ENCODE measurements at places on chromosomes 2 and 18.

GRCh38 chr2:215361211-215361875 lies 49.5 kb downstream of the ATIC start:
- DNase-seq, result no peak

DNA sequence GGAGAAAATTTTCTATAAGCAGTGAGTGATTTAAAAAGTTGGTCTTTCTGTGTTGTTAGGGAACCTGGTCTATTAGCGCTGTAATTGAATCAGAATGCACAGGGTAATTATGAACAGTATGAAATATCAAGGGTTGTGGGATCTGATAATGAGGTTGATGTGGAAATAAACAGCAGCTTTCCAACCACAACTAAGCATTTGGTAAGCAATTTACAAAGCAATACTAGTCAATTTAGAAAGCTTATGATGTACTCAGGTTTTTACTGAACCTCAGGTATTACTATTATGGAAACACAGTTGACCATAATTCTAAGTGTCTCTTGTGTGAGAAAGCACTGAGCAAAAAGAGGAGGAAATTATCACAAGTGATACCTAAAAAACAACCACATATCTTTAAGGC lies 11.0 kb upstream of the SMCHD1 start:
- no peak for DNase-seq

GRCh38 chr2:105371810-105372209 lies 27.0 kb downstream of the FHL2 start:
- DNase-seq, result no peak

DNA sequence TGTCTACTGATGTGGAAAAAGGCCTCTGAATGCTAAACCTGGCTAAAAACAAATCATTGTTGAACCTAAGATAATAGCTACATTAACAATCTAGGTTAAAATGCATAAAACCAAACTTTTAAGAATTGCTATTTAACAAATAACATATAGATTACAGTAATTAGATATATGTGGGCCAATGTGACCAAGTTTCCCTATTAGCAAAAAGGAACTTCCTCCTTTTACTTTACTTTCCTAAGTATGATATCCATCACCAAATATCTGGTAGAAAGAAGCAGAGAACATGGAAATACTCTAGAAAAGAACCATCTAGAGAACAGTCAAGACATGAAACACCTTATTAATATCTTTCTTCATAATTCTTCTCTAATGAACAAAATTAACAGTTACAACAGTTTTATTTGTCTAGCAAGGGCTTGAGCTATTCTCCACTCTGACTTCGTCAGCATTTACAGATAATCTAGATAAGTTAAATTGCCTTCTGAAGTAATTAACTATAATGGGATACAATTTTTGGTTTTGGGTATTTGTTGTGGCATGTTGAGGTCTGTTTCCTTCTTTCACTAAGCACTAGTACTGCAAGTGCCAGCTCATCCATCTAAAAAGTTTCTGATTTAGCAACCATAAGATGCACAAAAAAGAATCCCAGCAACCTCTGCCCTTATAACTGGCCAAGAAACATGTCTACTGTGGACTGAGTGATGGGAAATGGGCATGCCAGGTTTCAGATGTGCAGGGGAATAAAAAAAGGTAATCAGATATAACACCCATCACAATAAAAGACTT lies 53.3 kb downstream of the MEMO1 start:
- no peak for DNase-seq

- DNase-seq, result no peak
These were observed 42.9 kb upstream of the SERTAD2 start for GRCh38 chr2:64696636-64697035.

DNA sequence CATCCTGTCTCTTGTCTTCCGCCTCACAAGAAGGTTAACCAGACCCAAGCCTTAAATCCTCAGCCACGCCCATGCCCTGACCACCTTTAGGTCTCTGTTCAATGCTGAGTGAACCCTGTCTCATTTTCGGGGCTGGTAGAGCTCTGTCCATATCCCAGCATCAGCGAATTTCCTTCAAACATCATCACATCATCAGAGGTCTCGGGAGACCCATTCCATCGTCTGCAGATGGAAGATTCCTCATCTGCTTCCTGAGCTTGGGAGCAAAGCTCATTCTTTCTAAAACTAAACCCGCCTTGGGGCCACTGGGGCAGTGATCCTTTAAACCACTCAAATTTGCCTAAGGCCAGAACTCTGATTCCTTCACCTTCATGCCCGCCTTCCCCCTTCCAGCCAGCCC lies 173.7 kb downstream of the TTC32 start:
- DNase-seq, result no peak

DNA sequence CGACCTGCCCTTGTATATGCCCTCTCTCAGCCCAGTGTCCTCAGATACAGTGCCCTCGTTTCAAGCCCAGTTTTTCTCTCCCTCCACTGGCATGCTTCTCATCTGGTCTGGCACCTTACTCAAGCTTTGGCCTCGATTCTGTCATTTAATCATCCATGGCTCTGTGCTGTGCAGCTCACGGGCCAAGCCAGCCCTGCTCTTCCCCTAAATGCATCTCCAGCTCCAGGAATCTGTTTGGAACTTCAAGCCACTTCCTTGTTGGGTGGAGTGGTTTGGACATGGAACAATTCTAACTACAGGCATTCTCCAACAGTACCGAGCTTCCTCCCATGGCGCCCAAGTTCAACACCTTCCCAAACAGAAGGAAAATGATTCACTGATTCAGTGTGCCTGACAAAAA lies 76.7 kb upstream of the ZNF397 start:
- DNase-seq, result no peak

GRCh38 chr2:217799563-217800432 lies 203.0 kb downstream of the TNS1 start:
- no peak for DNase-seq

All from central memory CD8-positive, alpha-beta T cell (primary cell).